Aorta (tissue), 5 donors: ENCODE measurements at places on chromosomes 6 and 20. TPM values are rescaled to one million over a fixed set of nuclear protein-coding genes. Genes with fewer than 3 reads are reported as not detected.

DCDC2 gene
- not detected for total RNA-seq

CST2 gene
- 0.75 TPM for total RNA-seq

HLA-DRA gene
- total RNA-seq, result 605 TPM

TRIM31 gene
- total RNA-seq, result not detected

TFAP2C gene
- total RNA-seq, result 0.54 TPM

FAM83C gene
- not detected for total RNA-seq

ADTRP gene
- 1.2 TPM for total RNA-seq

E2F1 gene
- 1.5 TPM for total RNA-seq

APCDD1L gene
- total RNA-seq, result 14.6 TPM

C6orf132 gene
- total RNA-seq, result 3.1 TPM

SLC17A1 gene
- total RNA-seq, result not detected

ID4 gene
- total RNA-seq, result 85.1 TPM

FAM217A gene
- total RNA-seq, result not detected

TINAG gene
- not detected for total RNA-seq

COL9A1 gene
- total RNA-seq, result not detected

DLL1 gene
- 30.5 TPM for total RNA-seq

FOXC1 gene
- total RNA-seq, result 134 TPM

PACRG gene
- 0.54 TPM for total RNA-seq

KIFC1 gene
- total RNA-seq, result 1.3 TPM

CD93 gene
- 160 TPM for total RNA-seq

PRSS35 gene
- 4.7 TPM for total RNA-seq

PRR18 gene
- not detected for total RNA-seq

TCP11 gene
- total RNA-seq, result not detected

PTK7 gene
- 3.6 TPM for total RNA-seq

ASIP gene
- not detected for total RNA-seq

SSTR4 gene
- not detected for total RNA-seq

GPX6 gene
- total RNA-seq, result not detected

ENPP1 gene
- total RNA-seq, result 35.2 TPM

PNLDC1 gene
- 0.26 TPM for total RNA-seq

YIPF3 gene
- total RNA-seq, result 78.5 TPM

POLR1H gene
- total RNA-seq, result 21.4 TPM

GMPR gene
- 17.3 TPM for total RNA-seq

RAD21L1 gene
- not detected for total RNA-seq

LIN28B gene
- total RNA-seq, result not detected

PRPH2 gene
- total RNA-seq, result 1.4 TPM

SYTL3 gene
- total RNA-seq, result 4.7 TPM

EEF1A2 gene
- total RNA-seq, result 0.88 TPM

FAM210B gene
- total RNA-seq, result 35.0 TPM

SOX4 gene
- total RNA-seq, result 25.2 TPM

SLC22A2 gene
- 1.1 TPM for total RNA-seq

SLC17A3 gene
- not detected for total RNA-seq

IL20RA gene
- total RNA-seq, result 0.39 TPM

ULBP2 gene
- total RNA-seq, result 0.68 TPM

CSE1L gene
- total RNA-seq, result 34.1 TPM

TMEM170B gene
- total RNA-seq, result 7.3 TPM

HEY2 gene
- 19.1 TPM for total RNA-seq

GLP1R gene
- not detected for total RNA-seq

CTAGE9 gene
- not detected for total RNA-seq
